SW 1271 (cell line): ENCODE measurements at places on chromosomes 3 and 15.

DNA sequence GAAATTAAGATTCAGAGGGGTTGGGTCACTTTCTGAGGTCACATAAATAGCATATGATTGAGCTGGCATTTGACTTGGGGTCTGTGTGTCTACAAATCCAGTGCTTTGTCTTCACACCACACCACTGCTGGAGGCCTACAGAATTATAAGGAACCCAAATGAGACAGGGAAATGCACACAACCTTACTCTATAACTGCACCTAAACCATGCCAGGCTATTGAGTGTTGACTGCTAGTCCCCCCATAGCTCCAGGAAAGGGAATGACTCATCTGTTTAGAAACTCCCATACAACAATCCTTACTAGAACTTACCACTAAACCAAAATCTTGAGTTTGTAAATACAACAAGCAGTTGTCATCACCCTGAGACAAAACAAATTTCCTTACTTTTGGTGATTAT is 16.9 kb upstream of the TSC22D2 start:
- no peak for DNase-seq

GRCh38 chr3:126423191-126424038 is 28.7 kb downstream of the CFAP100 start:
- no peak for DNase-seq

DNA sequence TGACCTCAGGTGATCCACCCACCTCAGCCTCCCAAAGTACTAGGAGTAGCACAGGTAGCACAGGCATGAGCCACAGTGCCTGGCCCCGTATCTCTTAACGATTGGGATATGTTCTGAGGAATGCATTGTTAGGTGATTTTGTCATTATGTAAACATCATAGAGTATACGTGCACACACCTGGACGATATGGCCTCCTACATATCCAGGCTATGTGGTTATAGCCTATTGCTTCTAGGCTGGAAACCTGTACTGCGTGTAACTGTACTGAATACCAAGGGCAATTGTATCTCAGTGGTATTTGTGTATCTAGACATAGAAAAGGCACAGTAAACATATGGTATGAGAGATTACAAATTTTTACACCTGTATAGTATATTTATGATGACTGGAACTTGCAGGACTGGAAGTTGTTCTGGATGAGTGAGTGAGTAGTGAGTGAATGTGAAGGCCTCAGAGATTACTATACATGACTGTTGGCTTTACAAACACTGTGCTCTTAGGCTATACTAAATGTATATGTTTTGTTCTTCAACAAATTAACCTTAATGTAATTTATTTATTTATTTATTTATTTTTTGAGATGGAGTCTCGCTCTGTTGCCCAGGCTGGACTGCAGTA is 120.7 kb downstream of the MBNL1 start:
- no peak for DNase-seq

DNA sequence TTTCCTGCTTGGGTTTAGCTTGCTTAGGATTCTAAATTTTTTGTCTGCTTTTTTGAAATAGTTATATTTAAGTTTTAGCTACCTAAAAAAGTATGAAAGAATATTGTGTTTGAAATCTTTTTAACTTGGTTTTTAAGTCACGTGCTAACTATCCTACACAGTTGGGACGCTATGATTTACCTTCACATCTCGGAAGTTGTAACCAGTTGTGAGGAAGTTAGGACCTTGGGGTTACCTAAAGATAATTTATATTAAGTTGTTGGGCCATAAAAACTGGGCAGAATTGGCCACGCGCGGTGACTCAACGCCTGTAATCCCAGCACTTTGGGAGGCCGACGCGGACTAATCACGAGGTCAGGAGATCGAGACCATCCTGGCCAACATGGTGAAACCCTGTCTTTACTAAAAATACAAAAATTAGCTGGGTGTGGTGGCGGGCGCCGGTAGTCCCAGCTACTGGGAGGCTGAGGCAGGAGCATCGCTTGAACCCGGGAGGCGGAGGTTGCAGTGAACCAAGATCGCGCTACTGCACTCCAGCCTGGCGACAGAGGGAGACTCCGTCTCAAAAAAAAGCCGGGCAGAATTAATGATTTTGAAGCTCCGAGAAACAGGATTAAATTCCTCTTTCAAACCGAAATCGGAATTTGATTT is 1.0 kb downstream of the ZFAND6 start:
- no peak for DNase-seq

DNA sequence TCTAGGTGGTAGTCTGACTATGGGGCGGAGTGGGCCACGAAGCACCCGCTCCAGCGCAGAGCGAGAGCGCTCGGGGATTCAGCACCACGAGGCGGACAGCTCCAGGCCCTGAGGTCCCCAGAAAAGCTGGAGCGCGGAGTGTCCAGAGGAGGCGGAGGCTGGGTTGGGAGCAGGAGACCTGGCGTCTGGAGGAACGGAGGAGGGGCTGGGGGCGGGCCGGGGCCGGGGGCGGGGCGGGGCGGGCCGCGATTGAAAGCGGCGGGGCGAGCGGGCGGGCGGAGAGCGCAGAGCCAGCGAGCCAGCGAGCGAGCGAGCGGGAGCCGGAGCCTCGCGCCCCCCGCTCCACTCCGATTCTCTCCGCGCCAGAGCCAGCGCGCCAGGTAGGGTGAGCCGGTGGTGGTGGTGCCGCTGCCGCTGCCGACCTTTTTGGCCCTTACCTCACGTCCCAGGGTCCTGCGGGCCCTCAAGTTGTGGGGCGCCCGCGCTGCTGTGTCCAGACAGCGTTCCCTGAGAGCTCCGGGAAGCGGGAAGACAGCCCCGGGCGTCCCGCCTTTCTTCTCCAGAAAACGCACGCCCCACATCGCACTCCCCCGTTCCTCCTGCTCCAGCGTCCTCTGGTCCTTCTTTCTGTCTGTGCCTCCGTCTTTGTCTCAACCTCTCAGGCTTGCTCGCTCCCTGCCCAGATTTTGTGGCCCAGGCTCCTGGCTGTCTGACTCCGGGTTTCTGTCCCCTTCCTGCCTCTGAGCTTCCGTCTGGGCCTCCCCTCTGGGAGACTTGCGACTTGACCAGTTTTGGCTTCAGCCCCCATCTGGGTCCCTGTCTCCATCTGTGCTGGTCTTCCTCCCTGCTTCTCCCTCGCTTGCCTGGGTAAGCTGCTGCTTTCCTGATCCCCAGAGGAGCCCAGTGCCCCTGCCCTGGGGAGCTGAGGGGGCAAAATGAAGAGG is at the start of gene GRM2:
TSS of gene GRM2 (plus strand) at position 281 of the 944 bp plus-strand sequence. CDS start 1,916 bp downstream, outside the sequence.
- DNase-seq, result no peak

- no peak for DNase-seq
Observed at GRCh38 chr3:197878427-197878826, 71.6 kb upstream of the RPL35A start.

GRCh38 chr3:120471643-120472042 is 20.9 kb upstream of the FSTL1 start:
- DNase-seq, result no peak

GRCh38 chr15:94259121-94259751 is 27.9 kb downstream of the MCTP2 start:
- DNase-seq, result no peak

- no peak for DNase-seq
Observed at GRCh38 chr15:67383899-67384298, 129.3 kb downstream of the IQCH start.

DNA sequence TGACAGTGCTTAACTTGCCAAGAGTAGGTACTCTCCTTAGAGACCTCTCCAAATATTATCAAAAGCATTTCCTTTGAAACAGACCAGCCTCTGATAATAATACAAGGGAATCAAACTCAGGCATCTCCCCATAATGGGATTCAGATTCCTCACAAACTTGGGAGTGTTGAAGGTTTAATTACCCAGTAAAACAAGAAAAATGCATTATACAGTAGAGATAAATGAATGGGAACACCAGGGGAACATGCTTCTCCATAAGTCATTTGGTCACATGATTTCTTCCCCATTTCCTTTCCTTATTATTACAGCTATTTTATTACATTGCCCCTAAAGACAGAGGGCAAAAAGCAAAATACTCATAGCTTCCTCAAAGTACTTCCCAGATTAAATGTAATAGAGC is 325.0 kb upstream of the CDIN1 start:
- DNase-seq, result no peak

DNA sequence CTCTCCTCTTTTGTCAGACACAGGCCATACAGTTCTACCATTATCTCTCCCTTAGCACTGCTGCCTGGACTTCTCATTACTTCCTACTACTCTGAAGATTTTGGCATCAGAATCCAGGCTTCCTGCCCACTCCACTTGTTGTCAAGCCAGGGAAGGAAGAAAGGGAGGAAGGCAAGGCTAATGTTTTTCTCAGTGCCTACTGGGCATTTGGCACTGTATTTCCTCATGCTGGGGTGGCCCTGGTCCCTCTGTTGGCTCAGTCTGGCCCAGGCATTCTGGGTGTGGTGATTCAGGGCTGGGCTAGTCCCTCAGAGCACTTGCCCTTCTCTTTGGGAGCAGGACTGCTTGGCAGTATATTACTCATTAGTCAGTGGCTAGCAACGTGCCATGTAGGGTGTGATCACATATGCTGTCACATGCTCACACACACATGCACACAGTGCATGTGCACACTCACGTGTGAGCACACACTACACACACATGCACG is 52.9 kb downstream of the BSN start:
- no peak for DNase-seq

- no peak for DNase-seq
Observed at GRCh38 chr3:136725468-136725867, 26.7 kb downstream of the STAG1 start.

GRCh38 chr15:40344217-40344616 is 3.5 kb upstream of the CCDC9B start:
- no peak for DNase-seq

DNA sequence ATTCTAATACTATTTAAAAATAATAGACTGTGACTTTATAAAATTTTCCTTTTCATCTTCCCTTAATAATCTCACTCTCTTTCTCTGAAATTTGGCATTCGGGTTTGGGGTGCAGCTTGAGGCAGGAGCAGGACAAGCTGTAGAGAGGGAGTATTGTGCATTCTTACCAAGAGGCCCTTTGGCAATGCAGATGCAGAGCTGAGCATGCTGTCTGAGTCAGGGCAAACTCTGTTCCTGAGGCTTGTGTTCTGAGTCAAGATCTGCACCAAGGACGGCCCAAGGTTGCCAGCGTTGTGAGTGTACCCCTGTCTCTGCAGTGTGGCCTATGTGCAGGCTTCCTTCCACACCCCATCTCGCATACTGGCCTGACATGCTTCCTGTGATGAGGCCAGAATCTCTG is 343.8 kb upstream of the FRG2C start:
- DNase-seq, result no peak

GRCh38 chr3:41131224-41131623 is 68.1 kb upstream of the CTNNB1 start:
- DNase-seq, result no peak

GRCh38 chr3:135762188-135762856 is 203.2 kb upstream of the PPP2R3A start:
- no peak for DNase-seq
